ENCODE measurements at places on chromosomes 13 and 19. TPM values are rescaled to one million over a fixed set of nuclear protein-coding genes. Genes with fewer than 3 reads are reported as not detected.
A peak's percentile ranks its signal among the peaks of the same experiment; 100 is the strongest.

- H3K4me1 ChIP-seq, result peaks cover 8% of the 10 kb centered on the region
- no peaks in the 10 kb centered on the region for H3K27me3 ChIP-seq
- H3K4me3 ChIP-seq, result no peak overlapping the region
- no peak for DNase-seq
- no peaks in the 10 kb centered on the region for H3K36me3 ChIP-seq
- no peak overlapping the region for H3K27ac ChIP-seq
Observed at GRCh38 chr13:71797517-71797916, 69.5 kb downstream of the DACH1 start.

DNA sequence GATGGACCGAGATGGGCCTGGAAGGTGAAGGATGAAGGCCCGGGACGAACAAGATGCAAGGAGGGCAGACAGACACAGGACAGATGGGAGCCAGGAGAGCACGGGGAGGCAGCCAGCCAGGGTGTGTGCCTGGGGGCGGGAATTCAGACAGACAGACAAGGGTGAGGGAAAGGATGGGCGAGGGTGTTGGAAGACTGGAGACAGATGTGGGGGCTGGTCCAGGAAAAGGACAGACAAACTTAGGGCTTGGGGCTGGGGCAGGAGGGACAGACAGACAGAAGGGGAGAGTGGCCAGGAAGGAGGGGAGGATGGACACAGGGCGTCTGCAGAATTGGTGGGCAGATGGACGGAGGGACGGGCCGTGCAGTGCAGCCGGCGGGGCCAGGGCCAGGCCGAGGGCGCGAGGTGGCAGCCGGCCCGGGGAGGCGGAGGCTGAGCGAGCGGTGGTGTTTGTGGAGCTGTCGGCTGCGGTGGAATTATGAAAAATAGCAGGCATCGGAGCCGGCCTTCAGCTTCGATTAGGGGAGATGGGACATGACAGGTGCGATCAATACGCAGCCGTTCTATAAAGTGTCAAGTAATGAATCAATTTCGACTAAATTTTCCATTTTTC is 4.6 kb upstream of the ERFL start:
- H3K36me3 ChIP-seq, result no peaks in the 10 kb centered on the region
- peaks cover 14% of the 10 kb centered on the region for H3K4me1 ChIP-seq
- H3K4me3 ChIP-seq, result no peak overlapping the region

DNA sequence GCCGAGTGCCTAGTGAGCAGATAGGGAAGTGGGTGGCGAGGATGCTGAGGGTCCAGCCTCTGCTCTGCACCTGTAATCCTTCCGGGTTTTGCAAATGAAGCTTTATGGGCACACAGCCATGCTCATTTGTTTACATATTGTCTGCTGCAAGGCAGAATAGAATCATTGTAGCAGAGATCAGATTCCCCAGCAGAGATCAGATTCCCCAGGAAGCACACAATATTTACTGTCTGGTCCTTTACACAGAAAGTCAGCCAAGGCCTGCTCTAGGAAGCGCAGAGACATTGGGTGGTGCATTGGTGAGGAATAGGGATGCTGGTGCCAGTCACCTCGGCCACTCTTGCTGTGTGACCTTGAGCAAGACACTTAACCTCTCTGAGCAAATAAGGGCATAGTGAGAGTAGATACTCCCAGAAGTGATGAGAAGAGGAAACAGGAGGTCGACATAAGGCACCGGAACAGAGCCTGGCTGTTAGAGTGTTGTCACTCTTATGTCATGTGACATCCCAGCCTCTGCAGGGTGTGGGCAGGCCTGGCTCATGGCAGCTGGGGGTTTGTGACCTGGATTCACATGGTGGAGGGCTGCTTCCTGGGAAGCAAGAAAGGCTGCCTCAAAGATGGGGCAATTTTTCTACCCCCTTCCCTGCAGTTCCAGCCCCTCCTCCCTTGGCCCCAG is 25.6 kb downstream of the CARM1 start:
- no peak for DNase-seq
- H3K4me3 ChIP-seq, result no peak overlapping the region
- H3K27me3 ChIP-seq, result no peaks in the 10 kb centered on the region
- H3K27ac ChIP-seq, result no peak overlapping the region

- DNase-seq, result no peak
- no peak overlapping the region for H3K27ac ChIP-seq
- peak overlapping the region; percentile 48 for H3K4me3 ChIP-seq
- peaks cover 11% of the 10 kb centered on the region for H3K4me1 ChIP-seq
- H3K27me3 ChIP-seq, result peaks cover 68% of the 10 kb centered on the region
Observed at GRCh38 chr13:96090240-96091101, 564 bp downstream of the HS6ST3 start.

DNA sequence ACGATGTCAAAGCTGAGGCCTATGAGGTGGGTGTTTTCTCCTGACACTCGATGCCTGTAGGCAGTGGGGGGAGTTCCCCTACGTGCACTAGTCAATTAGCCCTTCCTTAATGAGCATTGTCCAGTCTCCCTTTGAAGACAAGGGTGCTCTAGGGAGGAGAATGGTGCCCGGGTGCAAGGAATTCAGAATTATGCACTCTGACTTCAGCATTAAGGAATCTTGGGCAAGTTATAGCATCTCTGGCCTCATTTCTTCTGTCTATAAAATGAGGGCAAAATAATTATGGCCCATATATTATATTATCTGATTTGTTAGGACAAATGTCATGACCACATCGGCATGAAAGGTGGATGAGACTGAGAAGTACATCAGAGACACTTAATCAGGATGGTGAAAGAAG is 82.1 kb upstream of the SLC7A1 start:
- DNase-seq, result no peak
- no peaks in the 10 kb centered on the region for H3K27me3 ChIP-seq
- H3K4me3 ChIP-seq, result no peak overlapping the region
- no peak overlapping the region for H3K27ac ChIP-seq

DNA sequence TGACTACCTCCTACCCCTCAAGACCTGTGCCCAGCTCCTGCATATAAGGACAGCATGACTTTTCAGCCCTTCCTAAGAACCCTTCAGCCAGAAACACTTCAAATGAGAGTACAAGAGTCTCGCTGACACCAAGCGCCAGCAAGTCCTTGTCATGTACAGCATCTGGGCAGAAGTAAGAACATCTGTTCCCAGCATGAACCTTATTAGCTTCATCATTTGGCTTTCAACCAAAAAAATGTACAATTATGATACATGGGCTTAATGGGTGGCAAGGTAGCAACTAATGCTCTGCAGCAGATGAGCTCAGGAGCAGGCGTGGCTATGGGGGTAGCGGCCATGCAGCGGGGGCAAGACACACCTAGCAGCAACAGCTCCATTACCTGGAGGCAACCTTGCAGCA is 487.6 kb downstream of the COG6 start:
- no peak overlapping the region for H3K4me3 ChIP-seq
- no peaks in the 10 kb centered on the region for H3K4me1 ChIP-seq
- H3K27me3 ChIP-seq, result no peaks in the 10 kb centered on the region
- no peaks in the 10 kb centered on the region for H3K36me3 ChIP-seq
- no peak overlapping the region for H3K27ac ChIP-seq

GRCh38 chr13:64643066-64643465 is 2587.1 kb downstream of the PCDH9 start:
- H3K27ac ChIP-seq, result no peak overlapping the region
- no peaks in the 10 kb centered on the region for H3K27me3 ChIP-seq
- DNase-seq, result no peak
- no peak overlapping the region for H3K4me3 ChIP-seq
- no peaks in the 10 kb centered on the region for H3K4me1 ChIP-seq

- H3K4me1 ChIP-seq, result peaks cover 64% of the 10 kb centered on the region
- peak overlapping the region; percentile 83 for H3K27ac ChIP-seq
- H3K36me3 ChIP-seq, result peaks cover 12% of the 10 kb centered on the region
- peak overlapping the region; percentile 7 for H3K4me3 ChIP-seq
- peak; percentile 73 for DNase-seq
Observed at GRCh38 chr19:1214862-1215731, 9.5 kb downstream of the STK11 start.

GRCh38 chr13:67353941-67354340 is 123.8 kb upstream of the PCDH9 start:
- H3K27me3 ChIP-seq, result no peaks in the 10 kb centered on the region
- H3K4me1 ChIP-seq, result no peaks in the 10 kb centered on the region
- no peak overlapping the region for H3K4me3 ChIP-seq
- no peaks in the 10 kb centered on the region for H3K36me3 ChIP-seq
- no peak overlapping the region for H3K27ac ChIP-seq

DNA sequence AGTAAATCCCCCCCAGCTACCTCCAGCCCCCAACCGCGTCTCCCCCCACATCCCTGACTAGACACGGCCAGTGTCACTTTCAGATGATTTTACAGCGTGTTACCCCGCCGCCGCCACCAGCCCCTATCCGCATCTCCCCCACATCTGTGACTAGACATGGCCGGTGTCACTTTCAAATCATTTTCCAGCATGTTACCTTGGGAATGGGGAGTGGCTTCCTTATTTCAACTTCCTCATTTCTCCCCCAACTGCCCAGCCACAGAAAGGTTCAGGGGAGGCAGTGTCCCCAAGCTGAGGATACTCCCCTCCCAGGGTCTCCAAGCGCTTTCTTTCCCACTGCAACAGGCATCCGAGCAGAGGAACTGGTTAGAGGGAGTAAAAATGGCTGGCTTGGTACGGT is 18.4 kb downstream of the ADGRL1 start:
- no peaks in the 10 kb centered on the region for H3K27me3 ChIP-seq
- H3K36me3 ChIP-seq, result no peaks in the 10 kb centered on the region
- no peak overlapping the region for H3K4me3 ChIP-seq

DNA sequence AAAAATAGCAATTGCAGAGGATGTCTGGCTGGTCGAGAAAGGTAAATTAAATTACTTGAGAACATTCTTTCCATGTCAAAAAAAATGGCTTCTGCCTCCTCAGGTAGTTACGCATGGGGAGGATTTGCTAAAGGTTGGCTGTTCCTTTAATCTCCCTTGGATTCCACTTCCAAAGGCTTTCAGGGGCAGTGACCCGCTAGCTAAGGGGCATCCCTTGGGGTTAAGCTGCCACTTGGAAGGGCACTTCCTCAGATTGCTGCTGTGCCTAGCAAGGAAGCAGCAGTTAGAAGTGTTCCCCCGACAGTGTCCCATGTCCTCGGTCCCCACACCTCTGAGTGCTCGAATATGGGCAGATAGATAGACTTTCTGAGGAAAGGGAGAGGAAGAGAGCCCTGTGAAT is 108.5 kb downstream of the RGCC start:
- H3K4me3 ChIP-seq, result no peak overlapping the region
- H3K27me3 ChIP-seq, result no peaks in the 10 kb centered on the region
- peaks cover 36% of the 10 kb centered on the region for H3K4me1 ChIP-seq
- H3K36me3 ChIP-seq, result no peaks in the 10 kb centered on the region
- DNase-seq, result no peak
- no peak overlapping the region for H3K27ac ChIP-seq

DNA sequence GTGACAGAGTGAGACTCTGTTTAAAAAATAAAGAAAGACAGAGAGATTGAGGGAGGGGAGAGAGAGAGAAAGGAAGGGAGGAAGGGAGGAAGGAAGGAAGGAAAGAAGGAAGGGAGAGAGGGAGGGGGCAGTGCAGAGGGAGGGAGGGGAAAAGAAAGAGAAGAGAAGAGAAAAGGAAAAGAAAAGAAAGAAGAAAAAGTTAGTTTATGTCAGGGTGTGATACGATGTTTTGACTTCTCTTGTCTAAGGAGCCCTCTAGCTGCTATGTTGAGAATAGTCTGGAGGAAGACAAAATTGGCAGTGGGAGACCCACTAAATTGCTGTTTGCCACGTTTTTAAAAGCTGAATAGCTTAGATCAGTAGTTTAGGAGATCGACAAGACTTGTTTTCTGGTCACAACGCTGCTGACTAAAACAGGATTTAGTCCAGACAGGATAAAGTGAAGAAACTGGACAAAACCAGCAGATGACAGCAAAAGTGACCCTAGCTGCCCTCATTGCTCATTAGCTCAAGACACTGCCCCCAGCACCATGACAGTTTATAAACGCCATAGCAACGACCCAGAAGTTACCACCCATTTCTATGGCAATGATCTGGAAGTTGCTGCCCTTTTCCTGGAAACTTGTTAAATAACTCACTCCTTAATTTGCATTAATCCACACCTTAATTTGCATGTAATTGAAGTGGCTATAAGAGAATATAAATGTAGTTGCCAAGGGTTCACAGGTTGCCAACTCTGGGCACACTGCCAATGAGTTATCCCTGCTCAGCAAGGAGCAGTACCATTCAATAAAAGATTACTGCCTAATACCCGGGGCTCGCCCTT is 11.1 kb downstream of the TEX101 start:
- no peaks in the 10 kb centered on the region for H3K4me1 ChIP-seq
- H3K27ac ChIP-seq, result no peak overlapping the region
- DNase-seq, result no peak
- H3K4me3 ChIP-seq, result no peak overlapping the region

GRCh38 chr19:4196587-4197148 is 14.2 kb downstream of the ANKRD24 start:
- H3K27ac ChIP-seq, result no peak overlapping the region
- DNase-seq, result no peak
- H3K36me3 ChIP-seq, result no peaks in the 10 kb centered on the region
- H3K27me3 ChIP-seq, result peaks cover 63% of the 10 kb centered on the region

- peaks cover 5% of the 10 kb centered on the region for H3K27me3 ChIP-seq
- H3K4me3 ChIP-seq, result no peak overlapping the region
- DNase-seq, result no peak
- H3K36me3 ChIP-seq, result no peaks in the 10 kb centered on the region
- H3K4me1 ChIP-seq, result no peaks in the 10 kb centered on the region
Observed at GRCh38 chr13:29716493-29716892, 121.0 kb upstream of the SLC7A1 start.

GRCh38 chr13:29500386-29500785 is 95.1 kb downstream of the SLC7A1 start:
- H3K27ac ChIP-seq, result no peak overlapping the region
- no peak for DNase-seq
- H3K4me3 ChIP-seq, result no peak overlapping the region
- H3K4me1 ChIP-seq, result peaks cover 20% of the 10 kb centered on the region
- H3K27me3 ChIP-seq, result no peaks in the 10 kb centered on the region
- no peaks in the 10 kb centered on the region for H3K36me3 ChIP-seq

Gene CADM4
- 8.1 TPM for total RNA-seq

Gene EMC10
- 95.6 TPM for total RNA-seq

Gene WASF3
- 15.4 TPM for total RNA-seq

Gene CALR3
- not detected for total RNA-seq

Gene RFPL4AL1
- total RNA-seq, result not detected

Gene ZNF556
- not detected for total RNA-seq

Gene PLPPR3
- total RNA-seq, result 2.1 TPM

All from lower lobe of right lung (tissue), 2 donors.